Central memory CD4-positive, alpha-beta T cell (primary cell): ENCODE measurements at places on chromosomes 13 and 19.

- DNase-seq: no peak
Measured at GRCh38 chr13:64470751-64471150, 2759.4 kb downstream of the PCDH9 start.

DNA sequence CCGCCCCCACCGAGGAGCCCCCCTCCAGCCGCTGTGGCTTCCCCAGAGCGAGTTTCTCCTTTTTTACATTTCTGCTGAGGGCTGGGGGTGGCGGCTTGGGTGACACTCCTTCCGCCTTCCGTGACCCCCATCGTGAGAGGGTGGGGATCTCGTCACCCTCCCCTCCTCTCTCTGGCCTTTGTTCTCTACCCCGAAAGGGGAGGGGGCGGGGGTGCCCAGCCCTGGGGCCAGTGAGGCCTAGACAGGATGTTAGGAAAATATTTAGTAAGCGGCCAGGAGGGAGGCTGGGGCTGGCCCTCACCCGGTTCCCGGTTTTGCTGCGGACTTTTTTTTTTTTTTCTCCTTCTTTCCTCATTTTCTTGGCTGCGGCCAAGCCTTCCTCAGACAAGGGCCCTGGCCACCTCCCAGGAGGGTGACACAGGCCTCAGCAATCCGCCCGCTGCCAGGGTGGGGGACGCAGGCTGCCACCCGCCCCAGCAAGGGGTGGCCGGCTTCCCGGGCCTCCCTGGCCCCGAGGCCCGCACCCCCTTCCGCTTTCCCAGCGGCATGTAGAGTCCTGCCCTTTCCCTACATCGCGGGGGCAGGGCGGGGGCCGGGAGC is 3.9 kb downstream of the MIDN start:
- DNase-seq: peak; percentile 64

GRCh38 chr19:31548941-31549340 is 199.7 kb upstream of the TSHZ3 start:
- no peak for DNase-seq

DNA sequence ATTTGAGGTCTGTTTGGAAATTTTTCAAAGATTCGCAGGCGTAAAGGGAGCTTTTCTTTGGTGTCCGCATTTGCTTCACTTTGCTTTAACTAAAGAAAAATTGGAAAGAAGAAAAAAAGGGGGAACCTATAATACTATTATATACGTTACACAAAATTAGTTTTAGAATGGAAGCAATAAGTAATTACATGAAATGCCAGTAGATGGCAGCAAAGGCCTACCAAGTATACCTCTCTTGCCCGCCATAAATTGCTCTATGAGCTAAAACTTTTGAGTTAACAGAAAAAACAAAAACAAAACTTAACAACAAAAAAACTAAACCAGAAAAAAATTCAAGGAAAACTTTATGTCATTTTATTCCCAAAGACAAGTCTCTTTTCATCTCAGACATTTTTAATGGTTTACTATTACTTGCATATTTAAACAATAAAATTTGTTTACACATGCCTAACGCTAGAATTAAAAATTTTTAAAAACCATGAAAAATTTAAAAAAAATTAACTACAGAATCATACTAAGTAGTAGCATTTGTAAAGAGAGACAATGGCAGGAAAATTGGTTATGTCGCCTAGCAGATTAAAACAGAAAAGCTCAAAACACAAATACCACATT is 271.4 kb downstream of the NALCN start:
- DNase-seq: peak; percentile 32

- no peak for DNase-seq
Measured at GRCh38 chr13:94242554-94242953, 236.9 kb downstream of the DCT start.

DNA sequence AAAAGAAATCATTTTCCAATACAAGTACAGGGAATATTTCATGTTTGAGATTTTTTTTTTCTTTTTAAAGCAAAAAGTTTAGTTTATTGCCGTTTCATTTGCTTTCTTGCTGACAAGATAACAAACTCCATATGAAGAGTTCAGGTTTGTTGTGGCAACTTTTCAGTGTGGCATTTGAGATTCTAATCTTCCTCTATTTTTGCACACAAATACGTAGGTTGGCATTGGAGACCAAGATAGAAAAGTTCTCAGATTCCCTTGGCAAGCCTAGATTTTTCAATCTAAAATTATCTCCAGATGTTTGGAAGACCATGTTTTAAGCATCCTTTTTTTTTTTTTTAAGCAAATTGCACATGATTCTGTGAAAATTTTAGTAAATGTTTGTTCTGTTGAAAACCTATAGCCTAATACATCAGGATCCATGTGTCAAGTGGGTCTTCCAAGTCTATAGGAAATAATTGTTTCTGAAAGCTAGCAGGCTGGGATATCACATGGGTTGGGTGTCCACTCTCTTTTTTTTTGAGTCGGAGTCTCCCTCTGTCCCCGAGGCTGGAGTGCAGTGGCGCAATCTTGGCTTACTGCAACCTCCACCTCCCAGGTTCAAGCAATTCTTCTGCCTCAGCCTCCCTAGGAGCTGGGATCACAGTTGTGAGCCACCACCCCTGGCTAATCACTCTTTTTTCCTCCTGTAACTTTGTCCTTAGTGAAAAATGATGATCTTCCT is 2.6 kb downstream of the GARRE1 start:
- no peak for DNase-seq

DNA sequence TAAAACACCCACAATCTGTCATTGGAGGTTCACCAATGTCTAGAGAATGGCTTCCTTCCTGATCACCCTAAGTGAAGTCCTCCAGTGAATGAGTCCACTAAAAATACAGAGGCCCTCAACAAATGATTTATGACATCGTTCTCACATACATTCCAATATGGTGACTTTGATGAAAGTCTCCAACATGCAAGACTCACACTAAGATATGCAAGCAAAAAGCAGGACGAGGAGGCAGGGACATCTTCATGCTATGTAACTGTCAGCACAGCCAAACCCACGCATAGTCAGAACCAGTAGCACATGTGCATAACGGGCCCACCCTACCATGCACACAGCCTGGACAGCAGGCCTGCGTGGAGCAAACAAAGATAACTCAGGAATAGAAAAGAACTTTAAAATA is 16.6 kb upstream of the LSM14A start:
- no peak for DNase-seq

- DNase-seq: no peak
Measured at GRCh38 chr19:15369594-15369891, 10.0 kb downstream of the AKAP8 start.

DNA sequence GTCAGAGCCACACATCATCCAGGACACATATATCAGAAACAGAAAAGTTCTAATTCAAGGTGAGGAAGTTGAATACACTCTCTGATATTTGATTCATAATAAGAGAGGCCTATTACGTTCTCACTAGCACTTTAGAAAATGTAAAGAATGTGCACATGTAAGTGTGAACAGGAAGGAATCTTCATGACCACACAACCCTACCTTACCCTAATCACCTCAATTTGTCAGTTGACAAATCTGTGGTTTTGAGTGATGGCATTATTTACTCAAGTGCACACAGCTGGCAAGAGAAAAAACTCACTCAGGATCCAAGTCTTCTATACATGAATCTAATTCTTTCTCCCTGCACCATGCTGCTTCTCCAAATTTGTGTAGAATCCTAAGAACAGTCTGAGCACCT is 445.8 kb downstream of the SUCLA2 start:
- DNase-seq: no peak

GRCh38 chr13:83547043-83547442 is 335.2 kb downstream of the SLITRK1 start:
- DNase-seq: no peak

GRCh38 chr13:68440874-68441273 is 1210.7 kb upstream of the PCDH9 start:
- DNase-seq: no peak
